ENCODE measurements at places on chromosomes 6 and 20.
A peak's percentile ranks its signal among the peaks of the same experiment; 100 is the strongest.

- peak; percentile 22 for DNase-seq
Measured at GRCh38 chr6:37940074-37940847, 120.7 kb downstream of the ZFAND3 start.

- no peak for DNase-seq
Measured at GRCh38 chr6:42537536-42537935, 26.3 kb upstream of the UBR2 start.

- no peak for DNase-seq
Measured at GRCh38 chr20:31818376-31818908, 714 bp upstream of the MYLK2 start.

DNA sequence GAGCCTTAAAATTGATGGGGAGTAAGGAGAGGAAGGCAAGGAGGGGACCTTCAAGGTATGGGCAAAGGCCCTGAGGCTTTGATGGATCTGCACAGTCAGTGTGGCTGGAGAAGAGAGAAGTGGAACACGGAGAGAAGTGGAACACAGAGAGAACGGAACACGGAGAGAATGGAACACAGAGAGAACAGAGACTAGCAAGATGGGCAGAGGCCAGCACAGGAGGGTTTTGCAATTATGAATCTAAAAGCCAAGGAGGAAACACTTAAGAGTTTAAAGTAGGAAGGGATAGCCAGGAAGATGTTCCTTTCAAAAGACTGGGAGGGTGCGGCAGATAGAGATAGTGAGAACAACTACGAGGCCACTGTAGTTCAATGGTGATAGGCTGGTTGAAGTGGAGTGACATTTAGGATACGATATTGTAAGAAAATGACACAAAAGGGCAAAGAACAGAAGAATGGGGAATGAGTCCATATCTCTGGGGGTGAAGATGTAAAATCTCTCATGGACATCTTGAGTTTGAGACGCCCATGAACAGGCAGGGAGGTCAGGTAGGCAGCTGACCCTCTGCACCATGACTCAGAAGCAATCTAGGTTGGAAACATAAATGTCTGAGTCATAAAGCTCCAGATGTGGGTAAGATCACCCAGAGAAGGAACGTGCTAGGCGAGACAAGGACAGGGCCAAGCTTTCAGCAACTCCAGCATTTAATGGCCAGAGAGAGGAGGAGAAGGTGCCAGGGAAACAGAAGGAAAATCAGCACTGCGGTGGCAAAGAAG is 25.4 kb downstream of the ZMYND8 start:
- no peak for DNase-seq

DNA sequence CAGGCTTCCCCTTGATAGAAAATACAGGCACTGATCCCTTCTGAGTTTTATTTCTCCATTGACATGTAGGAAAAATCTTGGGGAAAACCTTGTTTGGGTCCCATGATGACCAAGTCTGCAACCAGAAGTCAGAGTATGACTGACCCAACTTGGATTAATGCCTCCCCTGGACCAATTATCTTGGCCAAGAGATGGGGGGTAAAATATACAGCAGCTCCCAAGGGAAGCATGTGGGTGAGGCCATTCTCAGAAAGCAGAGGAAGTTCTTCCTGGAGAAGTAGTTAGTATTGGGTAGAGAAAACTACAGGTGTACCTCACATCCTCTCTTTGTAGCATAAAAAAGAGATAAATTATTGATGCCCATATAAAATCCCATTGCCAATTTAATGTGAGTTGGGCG is 285.2 kb upstream of the PLCB4 start:
- no peak for DNase-seq

DNA sequence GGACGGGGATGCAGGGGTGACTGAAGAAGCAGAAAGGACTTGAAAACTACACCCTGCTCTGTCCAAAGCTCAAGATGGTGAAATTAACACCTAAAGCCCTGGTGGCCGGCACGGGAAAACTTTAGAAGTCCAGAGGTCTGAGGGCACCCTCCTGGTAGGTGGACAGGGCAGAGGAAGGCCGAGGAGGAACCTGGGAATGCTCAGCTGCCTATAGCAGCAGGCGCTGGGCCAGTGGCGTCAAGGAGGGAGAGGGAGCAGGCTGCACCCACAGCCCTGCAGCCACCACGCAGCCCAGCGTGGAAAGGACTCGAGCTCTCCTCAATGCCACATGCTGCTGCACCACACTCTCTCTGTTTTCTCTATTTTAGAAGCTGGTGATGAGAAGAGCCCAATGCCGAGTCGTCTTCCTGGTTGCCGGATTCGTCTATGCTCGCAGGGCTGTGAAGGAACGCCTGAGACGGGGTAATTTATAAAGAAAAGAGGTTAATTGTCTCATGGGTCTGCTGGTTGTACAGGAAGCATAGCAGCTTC is 248.3 kb upstream of the AFDN start:
- DNase-seq, result no peak

GRCh38 chr20:33839591-33839990 is 28.4 kb downstream of the CHMP4B start:
- no peak for DNase-seq

GRCh38 chr20:50258790-50259483 is 68.3 kb downstream of the CEBPB start:
- DNase-seq, result no peak

DNA sequence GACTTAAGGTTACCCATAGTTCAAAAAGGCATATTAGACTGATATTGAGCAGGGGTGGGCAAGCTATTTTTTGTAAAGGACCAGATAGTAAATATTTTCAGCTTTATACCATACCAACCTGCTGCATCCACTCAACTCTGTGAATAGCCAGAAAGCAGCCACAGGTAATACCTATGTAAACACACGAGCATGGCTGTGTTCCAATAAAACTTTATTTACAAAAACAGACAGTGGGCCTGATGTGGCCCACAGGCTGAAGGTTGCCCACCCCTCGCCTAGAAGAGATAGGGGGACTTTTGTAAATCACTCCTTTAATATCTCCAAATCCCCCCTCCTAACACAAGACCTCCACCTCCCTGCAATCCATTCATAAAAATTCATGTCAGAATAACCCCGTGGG is 64.4 kb downstream of the PSMG4 start:
- DNase-seq, result no peak

GRCh38 chr6:166520905-166521834 is 65.3 kb downstream of the RAMACL start:
- DNase-seq, result peak; percentile 22

DNA sequence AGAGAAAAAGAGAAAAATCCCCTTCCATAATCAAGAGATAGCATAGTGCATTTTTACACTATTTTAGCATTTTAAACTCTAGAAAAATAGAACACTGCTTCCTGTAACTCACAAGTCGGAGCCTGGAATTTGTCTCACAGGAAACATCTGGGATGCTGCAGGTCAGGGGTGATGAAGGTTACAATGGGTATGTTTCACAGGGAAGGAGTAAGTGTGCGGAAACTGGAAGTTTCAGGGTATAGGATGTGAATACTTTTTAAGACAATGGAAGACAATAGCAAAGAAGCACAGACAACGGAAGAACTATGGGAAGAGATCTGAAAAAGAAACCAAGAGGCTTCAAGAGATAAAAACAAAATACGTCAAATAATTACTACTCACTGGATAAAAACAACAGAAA is 361.0 kb upstream of the MARCKS start:
- no peak for DNase-seq

GRCh38 chr6:93962566-93962965 is 543.2 kb upstream of the EPHA7 start:
- no peak for DNase-seq

DNA sequence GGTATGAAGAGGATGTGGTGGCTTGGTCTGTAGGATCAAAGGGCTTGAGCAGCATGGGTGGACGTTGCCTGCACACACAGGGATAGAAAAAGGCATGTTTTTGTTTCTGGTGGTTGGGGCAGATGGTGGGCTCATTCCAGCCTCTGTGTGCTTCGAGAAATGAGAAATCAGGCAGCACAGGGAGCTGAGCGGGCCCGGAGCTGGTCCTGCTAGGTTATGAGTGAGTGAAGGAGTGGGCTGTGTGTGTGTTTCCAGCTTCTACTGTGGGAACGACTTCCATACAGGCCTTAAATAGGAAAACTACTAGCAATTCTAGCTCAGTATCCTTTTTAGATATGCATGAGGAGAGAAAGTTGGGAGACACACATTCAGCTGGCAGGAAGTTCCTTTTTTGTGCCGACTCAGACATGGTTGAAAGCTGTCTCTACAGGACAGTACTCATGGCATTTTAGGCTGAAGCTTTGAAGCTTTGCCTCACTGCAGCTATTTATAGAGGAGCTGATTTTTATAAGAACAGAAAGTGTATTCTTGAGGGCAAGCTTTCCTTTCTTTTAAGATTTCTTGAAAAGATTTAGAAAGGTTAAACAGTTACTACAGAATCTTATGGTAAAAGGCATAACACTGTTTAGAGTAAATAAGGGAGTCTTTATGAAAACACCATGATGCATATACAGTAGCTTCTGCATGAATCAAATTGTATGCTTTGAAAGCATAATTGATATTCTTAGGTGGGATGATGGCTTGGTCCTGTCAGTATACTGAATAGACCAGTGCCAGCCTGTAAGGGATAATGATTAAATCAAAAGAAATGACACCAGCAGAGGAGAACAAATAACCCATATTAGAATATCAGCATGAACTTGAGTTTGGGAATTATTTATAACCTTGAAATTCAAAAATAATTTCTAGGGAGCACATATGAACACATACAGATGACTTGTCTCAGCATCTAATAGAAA is 104.0 kb upstream of the MAN1A1 start:
- no peak for DNase-seq

DNA sequence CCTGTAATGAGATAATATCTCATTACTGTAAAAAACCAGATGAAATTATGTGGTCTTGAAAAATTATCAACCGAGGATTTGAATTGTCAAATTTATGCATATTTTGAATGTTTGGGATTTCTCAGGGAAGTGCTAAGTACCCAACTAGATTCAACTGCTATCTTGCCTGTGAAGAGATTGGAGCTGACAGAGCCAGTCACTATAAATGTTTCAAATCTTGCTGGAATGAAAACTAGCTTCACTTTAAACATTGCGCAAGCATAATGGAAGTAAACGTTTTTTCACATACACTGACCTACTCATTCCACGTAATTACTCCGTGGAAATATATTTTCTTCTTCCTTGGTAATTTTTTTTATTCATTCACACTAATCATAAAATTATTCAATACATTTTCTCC is 46.7 kb downstream of the TMEM170B start:
- DNase-seq, result no peak

DNA sequence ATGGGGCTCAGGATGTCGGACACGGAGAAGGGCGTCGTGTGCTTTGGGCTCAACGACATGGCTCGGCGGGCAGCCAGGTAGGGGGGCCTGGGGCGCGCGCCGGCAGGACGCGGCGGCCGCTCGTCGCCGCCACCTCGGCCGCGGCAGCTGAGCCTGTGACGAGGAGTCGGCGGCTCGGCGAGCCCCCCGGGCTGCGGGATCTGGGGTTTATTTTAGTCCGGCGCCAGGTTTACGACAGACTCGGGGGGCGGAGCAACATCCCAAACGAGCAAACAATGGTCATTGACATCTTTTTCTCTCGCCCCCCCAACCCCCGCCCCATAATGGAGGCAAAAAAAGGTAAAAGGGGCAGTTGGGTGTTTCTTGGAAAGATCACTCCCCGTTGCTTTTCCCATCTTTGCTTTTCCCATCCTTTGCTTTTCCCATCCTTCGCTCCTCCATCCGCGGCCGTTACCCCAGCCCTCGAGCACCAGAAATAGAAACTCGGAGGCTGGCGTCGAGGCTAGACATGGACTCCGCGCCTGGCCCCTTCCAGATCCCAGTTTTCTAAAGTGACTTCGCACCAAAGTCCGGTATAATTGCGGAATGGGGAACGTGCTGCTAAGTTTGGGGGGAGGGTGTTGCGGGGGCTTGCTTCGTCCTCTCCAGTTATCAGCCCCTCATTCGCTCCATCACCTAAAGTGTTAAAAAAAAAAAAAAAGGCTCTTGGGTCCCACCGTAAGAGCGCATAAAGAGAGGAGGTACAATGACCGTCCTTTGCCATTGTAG is at the start of gene NKX2-4:
TSS of gene NKX2-4 (minus strand) at position 186 of the 768 bp plus-strand sequence. CDS start at position 59, 127 bp downstream.
- no peak for DNase-seq

DNA sequence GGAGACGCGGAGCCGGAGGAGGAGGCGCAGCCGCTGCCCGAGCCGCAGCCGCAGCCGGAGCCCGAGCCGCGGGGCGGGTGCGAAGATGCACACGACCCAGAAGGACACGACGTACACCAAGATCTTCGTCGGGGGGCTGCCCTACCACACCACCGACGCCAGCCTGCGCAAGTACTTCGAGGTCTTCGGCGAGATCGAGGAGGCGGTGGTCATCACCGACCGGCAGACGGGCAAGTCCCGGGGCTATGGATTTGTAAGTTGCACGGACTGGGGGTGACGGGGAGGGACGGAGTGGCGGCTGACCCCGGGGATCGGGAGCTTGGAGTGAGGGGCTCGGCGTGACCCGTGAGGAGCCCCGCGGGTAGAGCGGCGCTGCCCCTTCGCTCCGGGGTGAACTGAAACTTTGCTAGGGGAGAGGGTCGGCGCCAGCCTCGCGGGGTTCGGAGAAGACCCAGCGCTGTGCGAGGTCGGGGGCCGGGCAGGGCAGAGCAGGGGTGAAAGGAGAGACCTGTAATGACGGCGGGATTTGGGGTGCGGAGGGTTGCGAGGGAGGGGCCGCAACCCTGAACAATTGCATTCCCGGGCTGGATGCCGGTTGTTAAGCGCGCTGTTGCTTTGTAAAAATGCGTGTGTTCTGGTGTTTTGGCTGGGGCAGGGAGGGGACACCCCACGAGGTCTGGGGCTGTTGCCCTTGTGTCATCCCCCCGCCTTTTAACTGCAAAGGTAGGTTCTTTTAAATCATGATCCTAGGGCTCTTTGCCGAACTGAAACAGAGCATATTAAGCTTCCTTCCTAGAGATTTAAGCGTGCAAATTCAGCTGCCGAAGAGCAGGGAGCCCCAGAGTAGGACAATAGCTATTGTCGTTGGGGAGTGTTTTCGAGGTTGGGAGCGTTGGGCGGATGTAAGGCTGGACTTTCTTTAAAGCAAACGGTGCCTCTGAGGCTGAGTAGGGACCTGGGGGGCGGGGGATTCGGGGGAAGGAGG is 628 bp downstream of the RBM24 start:
- DNase-seq, result no peak

- no peak for DNase-seq
Measured at GRCh38 chr20:13312300-13312699, 91.2 kb downstream of the ISM1 start.

- no peak for DNase-seq
Measured at GRCh38 chr20:34967421-34967820, 11.8 kb downstream of the MYH7B start.

GRCh38 chr20:21048841-21049273 is 57.3 kb downstream of the LINC00237 start:
- no peak for DNase-seq

- DNase-seq, result no peak
Measured at GRCh38 chr6:7561153-7561964, 19.9 kb downstream of the DSP start.

DNA sequence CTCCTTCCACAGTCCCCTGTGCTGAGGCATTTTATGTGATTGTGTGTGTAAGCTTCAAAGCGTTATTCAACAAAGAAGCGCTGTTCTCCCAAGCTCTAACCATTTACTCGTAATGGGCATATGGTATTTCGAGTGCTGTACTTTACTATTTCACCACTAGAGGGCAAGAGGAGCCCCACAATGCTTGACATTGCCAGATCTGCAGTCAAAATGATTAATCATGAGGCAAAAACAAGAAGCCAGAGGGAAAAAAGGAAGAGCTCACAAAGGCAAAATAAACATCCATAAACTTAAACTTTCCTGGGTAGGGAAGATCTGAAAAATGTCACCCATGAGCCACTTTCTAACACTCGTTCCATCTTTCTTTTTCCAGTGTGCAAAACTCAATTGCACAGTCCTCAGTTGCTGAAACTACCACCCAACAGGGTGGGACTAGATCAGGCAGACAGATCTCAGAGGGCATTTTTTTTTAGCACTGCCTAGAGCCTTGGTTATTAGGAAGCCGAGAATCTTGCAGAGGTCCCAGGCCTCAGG is 215.0 kb upstream of the PLCB4 start:
- peak; percentile 63 for DNase-seq
